NCI-H345 (cell line): ENCODE measurements at places on chromosomes 5 and 9.

DNA sequence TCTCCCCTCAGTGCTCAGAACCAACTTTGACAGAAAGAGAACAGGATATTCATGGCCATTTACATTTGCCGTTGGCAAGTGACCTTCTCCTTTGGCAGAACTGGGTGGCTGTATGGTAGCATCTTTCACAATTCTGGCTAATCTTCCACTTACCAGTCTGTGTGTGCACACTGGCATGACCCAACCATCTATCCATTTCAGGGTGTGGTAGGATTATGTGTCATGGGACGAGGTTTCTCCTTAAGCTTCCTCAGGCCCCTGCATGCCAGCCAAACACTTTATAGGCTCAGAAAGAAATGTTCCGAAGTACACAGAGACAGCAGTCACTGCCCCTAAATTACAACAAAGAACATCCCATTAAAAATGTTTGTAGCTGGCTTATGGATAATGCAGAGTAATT is 497.1 kb downstream of the NFIB start:
- DNase-seq: no peak

- no peak for DNase-seq
Measured at GRCh38 chr9:117234103-117234502, 180.8 kb downstream of the ASTN2 start.

DNA sequence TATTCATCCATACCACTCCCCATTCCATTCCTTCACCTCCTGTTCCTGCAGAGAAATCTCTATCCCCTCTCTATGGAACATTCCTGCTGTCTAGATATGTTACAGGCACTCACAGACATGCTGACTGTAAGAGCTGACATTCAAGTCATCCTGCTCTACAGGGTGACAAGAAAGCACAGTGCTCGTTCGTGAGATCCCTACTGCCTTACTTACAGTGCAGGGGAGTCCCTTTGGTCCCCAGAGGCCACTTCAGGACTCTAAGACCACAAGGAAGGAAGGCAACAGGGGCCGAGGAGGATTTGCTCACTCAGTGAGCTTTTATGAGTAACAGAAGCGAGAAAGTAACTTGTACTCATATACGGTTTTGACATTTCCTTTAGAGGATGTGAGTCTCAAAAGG is 110.5 kb downstream of the GAS1 start:
- no peak for DNase-seq

DNA sequence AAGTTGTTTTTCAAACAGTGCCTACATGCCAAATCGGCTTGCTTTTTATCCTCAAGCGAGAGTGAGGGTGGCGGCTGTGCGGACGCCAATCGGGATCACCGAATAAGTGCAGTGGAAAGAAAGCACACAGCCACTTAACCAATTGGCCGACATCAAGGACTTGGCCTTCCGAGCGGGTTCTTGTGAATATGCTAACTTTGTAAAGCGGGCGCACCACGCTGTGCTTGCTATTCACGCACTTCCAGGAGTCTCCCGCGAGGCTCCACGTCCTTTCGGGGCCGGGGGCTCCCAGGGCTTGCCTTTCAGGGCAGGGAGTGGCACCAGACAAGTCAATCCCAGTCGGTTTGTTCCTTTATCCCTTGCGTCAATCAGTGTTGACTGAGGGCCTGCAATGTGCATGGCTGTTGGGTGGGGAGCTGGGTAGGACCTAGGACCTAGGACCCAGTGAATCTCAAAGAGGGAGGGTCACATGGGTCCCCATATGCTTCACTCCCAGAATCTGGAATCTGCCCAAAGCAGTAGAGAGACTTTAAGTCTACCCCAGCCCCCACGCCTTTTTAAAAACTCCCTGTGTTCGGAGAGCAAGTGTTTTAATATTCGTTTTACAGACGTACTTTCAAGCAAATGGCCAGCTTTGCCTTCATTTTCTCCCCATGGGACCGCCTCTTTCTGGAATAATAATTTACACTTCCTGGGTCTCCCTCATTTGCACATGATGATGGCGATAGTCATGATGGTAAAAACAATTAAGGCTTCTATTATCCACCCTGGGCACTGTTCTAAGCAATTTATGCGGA is 2.0 kb upstream of the GCNT4 start:
- DNase-seq: no peak

DNA sequence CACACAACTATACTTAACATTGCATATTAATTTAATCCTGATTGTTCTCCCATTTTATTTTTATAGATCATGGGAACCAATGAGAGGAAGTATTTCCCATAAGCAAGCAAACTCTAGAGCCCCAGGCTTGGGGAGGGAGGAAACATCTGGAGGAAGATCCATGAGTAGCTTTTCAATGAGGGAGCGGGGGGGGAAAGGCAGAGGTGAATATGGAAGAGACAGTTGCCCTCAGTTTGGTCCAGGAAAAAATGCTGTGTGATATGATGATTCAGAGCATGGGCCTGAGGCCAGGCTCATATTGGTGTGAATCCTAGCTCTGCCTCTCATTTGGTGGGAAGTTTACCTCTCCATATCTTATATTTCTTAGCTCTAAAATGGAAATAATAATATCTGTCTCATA is 42.2 kb upstream of the ALDOB start:
- no peak for DNase-seq

DNA sequence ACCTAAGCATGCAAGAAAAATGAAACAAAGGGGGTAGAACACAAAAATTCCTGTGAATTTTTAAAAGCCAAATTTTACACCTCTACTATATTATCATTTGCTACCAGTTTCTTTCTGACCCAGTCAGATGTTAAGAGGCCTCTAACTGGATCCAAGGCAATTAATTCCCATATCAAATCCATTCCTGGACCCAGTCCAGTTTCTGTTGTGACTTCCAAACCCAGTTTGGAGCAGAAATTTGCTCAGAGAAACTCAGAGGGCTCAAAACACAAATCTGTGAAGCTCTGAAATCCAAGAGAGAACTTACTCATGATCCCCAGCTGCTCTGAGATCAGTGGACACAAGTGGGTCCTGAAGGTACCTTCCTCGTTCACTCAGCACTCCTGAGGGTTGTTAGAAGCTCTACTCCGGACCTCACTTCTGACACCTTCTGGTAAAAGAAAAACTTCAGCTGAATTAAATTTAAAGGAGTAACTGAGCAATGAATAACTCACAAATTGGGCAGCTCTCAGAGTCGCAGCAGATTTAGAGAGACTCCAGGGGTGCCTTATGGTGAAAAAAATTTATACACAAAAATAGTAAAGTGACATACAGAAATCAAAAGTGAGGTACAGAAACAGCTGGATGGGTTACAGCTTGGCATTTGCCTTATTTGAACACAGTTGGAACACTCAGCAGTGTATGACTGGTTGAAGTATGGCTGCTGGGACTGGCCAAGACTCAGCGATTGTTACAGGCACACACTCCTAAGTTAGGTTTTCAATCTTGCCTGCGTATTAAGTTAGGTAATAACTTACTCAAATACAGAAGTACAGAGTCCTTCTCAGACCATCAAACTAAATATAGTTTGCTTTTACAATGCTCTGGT is 32.4 kb downstream of the INSL4 start:
- DNase-seq: no peak

GRCh38 chr5:68740226-68740910 is 353.4 kb upstream of the SLC30A5 start:
- DNase-seq: no peak

DNA sequence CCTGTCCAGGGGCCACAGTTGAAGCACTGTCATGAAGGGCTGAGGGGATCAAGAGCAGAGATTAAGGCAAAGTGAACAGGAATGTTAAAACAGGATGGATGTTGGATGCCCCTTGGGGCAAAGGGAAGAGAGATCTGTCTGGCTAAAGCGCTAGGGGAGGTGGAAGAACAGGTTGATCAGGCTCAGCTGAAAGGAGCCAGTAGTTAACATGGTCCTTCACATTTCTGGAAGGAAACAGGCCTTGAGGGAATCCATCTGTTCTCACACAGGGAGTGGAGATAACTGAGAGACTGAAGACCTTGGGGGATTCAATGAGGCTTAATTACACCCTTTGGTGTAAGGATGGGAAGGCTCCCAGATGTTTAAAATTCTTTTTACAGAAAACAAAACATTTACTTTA is 5.8 kb downstream of the HAPLN1 start:
- peak; percentile 84 for DNase-seq

- no peak for DNase-seq
Measured at GRCh38 chr9:859251-859650, 17.8 kb downstream of the DMRT1 start.

GRCh38 chr9:136441681-136442245 is 2.1 kb upstream of the INPP5E start:
- no peak for DNase-seq

- DNase-seq: no peak
Measured at GRCh38 chr9:34541540-34541939, 18.8 kb upstream of the ENHO start.

- no peak for DNase-seq
Measured at GRCh38 chr5:56734091-56734694, 81.2 kb upstream of the MAP3K1 start.

DNA sequence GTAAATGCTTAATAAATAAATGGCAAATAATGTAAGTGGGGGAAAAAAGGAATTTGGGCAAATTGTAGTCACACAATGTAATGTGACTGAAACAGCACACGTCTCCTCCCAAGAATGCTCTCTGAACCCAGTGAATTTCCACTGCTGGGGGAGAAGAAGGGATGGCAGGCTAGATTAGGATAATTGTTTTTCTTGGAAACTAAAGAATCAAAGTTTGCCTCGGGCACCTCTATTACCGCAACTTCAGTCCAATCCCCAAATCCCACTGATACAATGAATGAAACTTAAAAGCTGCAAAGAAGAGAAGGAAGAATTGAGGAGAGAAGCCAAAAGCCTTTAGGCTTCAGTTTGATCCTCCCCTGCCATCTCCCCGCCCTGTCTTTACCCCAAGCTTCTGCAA is 423.2 kb upstream of the PAPPA start:
- DNase-seq: no peak

GRCh38 chr5:82664732-82665131 is 386.6 kb upstream of the RPS23 start:
- DNase-seq: peak; percentile 59

GRCh38 chr5:174542037-174542436 is 182.3 kb upstream of the MSX2 start:
- no peak for DNase-seq

- no peak for DNase-seq
Measured at GRCh38 chr5:139019880-139020279, 144.7 kb upstream of the LRRTM2 start.

GRCh38 chr5:455806-456205 is 12.8 kb downstream of the EXOC3 start:
- DNase-seq: no peak

DNA sequence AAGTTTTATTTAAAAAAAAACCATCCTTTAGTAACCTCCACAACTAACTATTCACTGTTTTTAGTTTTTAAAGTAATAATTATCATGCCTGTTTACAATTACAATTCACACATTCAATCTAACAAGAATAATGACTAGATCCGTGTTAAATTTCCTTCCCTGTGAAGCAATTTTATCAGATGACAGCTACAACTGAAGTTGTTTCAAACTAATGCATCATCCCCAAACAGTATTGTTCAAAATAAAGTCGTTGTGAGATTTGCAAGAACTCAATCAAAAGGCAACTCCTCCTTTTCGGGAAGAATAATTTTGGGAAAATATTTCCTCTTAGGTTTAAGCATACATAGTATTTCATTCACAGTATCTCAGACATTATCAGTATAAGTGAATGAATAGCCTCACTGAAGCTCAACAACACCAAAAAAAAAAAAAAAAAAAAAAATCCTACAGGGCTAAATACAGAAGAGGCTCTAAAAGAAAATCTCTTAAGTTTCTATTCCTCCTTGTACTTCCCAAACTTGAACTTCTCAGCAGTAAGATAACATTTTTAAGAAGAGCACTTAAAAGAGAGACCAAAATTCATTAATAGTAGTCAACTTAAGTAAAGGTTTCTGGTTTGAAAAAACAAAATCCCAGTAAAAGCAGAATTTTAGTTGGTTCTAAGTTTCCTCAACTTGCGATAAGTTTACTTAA is 9.4 kb downstream of the C9orf72 start:
- no peak for DNase-seq

DNA sequence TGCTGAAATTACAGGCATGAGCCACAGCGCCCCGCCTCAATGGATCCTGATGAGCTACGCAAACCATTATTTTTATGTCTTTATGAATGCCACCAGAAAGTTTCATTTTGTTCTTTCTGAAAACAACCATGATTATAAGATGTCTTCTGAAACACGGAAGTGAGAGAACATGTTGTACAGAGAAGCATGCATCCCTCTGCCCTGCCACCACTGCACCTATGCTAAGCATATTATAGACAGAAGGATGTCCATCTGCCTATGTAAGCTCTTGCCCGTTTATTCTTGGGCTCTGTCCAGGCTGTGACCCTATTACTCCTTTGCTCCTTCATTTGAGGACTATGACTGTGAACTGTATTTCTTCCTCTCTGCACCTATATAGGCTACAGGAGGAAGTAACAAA is 74.3 kb downstream of the GRAMD2B start:
- no peak for DNase-seq

DNA sequence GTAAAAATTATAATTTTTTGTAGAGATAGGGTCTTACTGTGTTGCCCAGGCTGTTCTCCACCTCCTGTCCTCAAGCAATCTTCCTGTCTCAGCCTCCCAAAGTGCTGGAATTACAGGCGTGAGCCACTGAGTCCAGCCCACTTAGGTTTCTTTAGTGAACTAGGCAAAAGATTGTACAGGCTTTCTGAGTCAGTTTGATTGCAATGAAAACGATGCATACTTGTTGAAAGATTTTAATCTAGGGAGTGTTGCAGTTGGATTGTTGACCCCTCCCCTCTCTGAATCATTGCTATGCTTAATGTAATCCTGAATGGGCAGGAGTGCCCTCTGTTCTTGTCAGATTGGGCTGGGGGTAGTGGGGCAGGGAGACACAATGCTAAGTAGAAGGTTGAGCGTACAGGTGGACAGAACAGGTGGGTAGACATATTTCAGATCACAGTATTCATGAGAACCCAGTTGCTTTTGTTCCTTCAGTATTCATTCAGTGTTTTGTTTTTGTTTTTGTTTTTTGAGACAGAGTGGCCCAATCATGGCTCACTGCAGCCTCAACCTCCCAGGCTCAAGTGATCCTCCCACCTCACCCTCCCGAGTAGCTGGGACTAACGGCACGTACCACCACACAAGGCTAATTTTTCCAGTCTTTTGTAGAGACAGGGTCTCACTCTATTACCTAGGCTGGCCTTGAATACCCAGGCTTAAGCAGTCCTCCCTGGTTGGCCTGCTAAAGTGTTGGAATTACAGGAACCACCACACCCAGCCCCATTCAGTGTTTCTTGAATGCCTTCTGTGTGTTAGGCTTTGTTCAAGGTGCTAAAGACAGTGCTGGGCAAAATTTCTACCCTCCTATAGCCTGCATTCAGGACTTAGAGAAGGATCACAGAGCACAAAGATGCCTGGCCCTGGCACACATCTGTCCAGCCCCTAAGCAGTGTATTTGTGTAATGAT is 70.1 kb downstream of the KIAA1958 start:
- DNase-seq: no peak

DNA sequence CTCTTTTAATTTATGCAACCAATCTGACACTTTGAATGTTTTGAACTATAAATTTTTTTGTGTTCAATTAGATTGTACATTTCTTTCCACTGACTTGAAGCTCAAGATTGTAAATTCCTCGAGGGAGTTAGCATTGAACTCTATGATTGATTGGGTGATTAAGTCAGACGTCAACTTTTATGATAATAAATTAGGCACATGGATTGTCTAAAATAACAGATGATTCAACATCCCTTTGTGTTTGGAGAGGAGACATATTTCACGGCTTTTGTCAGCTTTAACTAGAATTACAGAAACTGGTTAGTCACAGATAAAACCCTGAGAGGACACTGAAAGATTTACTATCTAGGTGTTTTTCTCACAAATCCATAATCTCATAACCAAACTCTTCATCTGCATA is 32.7 kb upstream of the TXNDC8 start:
- DNase-seq: no peak

- DNase-seq: no peak
Measured at GRCh38 chr5:172455511-172456061, 1.3 kb upstream of the SH3PXD2B start.

- no peak for DNase-seq
Measured at GRCh38 chr5:35771300-35771699, 85.4 kb upstream of the IL7R start.
